ENCODE measurements at places on chromosomes 13 and 19.

DNA sequence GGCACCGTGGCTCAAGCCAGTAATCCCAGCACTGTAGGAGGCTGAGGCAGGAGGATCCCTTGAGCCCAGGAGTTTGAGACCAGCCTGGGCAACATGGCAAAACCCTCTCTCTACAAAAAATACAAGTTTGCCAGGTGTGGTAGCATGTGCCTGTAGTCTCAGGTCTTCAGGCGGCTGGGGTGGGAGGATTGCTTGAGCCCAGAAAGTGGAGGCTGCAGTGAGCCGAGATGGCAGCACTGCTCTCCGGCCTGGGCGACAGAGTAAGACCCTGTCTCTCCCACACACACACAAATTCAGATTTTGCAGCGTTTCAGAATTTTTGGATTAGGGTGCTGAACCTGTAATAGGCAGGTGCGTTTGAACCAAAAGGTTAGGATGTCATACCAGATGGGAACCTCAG, 2.2 kb downstream of the RPS11 start:
- DNase-seq: no peak

- no peak for DNase-seq
Measured at GRCh38 chr19:31705656-31706055, 356.4 kb upstream of the TSHZ3 start.

- no peak for DNase-seq
Measured at GRCh38 chr13:91661692-91662490, 263.5 kb downstream of the GPC5 start.

- no peak for DNase-seq
Measured at GRCh38 chr19:46564701-46565100, 36.4 kb upstream of the CALM3 start.

DNA sequence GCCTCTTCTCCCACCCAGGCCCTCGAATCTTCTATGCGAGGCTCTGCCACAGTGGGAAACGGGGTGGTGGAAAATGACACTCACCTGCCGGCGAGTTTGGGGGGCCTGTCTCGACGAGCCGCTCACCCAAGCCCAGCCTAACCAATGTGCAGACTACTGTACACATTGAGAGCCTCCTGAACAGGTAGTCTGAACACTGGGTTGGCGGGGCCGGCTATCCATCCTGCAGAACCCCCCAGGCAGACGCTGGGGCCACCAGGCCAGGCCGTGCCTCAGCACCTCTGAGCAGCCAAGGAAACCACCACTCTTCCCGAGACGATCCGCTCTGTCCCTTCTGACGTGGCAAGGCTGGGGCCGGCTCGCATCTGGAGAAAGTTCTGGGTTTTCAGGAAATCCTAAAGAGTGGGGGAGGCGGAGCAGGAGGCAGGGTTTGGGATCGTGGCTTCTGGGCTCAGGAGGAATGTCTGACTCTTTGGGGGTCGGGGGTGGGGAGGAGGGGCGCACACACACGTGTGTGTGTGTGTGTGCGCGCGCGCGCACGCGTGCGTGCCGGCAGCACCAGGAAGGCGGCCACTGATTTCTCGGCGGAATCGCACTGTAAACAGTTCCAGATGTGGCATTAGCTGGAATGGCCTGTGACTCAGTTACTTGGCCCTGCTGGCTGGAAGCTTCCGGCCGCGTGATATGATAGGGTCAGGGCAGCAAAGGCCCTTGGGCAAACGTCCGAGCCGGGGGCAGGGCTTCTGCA, 18.5 kb downstream of the TMED1 start:
- no peak for DNase-seq

- DNase-seq: no peak
Measured at GRCh38 chr19:1880611-1881392, 4.5 kb downstream of the ABHD17A start.

DNA sequence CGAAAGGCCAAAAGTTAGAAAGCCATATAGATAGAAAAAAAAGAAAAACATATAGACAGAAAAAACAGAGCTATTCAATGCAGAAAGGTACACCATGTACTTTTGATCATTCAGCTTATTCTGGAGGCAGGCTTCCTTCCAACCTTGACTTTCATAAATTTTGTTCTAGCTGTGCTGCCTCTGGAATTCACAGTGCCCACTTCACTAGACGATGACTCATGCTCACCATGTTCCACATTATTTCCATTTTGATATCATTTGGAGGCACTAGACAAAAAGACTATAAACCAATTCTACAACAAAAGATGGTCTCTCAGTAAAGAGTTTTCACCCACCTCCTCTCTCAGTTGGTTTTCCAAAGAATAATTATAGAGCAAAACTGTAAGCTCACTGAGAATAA, 229.0 kb upstream of the IPO5 start:
- no peak for DNase-seq

GRCh38 chr13:29081697-29082440, 261.7 kb downstream of the MTUS2 start:
- no peak for DNase-seq

DNA sequence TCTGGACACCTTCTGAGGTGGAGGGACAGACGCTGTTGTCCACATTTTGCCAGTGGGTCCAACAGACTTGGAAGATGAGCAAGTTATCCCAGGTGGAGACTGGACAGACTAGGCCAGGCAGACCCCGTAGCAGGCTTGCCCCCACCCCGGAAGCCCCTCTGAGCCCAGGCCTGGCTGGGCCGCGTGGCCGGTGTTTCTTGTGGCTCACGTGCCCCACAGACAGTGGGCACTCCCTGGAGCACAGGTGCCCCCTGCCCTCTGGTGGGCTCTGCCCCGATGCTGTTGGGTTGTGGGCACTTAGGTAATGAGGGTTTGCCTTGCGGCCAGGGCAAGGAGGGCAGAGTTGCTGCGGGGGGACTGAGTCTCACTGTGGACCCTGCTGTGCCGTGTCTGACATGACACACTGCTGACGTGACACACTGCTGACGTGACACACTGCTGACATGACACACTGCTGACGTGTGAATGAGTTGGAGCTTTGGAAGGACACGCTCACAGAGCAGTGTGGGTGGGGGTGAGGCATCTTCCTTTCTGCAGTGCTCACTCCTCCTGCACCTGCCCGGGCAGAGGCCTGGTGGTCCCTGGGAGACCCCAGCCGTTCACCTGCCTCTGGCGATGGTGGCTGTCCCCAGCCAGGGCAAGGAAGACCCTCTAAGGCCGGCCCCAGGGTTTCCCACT, 25.1 kb downstream of the DOT1L start:
- no peak for DNase-seq

- DNase-seq: no peak
Measured at GRCh38 chr13:24683838-24684599, 3.8 kb downstream of the ATP12A start.

- DNase-seq: no peak
Measured at GRCh38 chr19:40831502-40832430, 18.5 kb downstream of the CYP2A6 start.

- DNase-seq: no peak
Measured at GRCh38 chr13:90531744-90532143, 815.7 kb upstream of the MIR17HG start.

GRCh38 chr13:66506979-66507378, 723.2 kb downstream of the PCDH9 start:
- DNase-seq: no peak

DNA sequence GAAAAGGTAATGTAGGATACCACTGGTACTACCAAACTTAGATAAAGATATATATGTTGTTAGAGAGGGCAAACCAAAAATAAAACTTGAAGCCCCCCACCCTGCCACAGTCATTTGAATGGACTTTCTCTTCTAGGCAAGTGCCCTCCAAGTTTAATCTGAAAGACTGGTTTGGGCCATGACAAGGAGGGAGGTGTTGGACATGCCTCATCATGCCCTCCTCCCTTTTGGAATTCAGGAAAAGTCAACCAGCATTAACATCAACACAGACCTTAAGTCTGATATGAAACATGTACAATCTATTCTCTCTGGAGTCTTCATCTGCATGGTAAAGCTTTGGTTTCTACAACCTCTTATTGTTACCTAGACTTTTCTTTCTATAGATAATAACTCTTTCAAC, 46.3 kb upstream of the GPR12 start:
- no peak for DNase-seq

- no peak for DNase-seq
Measured at GRCh38 chr13:79780240-79780639, 299.3 kb downstream of the NDFIP2 start.

GRCh38 chr19:47826800-47827199, 5.1 kb downstream of the CRX start:
- no peak for DNase-seq

DNA sequence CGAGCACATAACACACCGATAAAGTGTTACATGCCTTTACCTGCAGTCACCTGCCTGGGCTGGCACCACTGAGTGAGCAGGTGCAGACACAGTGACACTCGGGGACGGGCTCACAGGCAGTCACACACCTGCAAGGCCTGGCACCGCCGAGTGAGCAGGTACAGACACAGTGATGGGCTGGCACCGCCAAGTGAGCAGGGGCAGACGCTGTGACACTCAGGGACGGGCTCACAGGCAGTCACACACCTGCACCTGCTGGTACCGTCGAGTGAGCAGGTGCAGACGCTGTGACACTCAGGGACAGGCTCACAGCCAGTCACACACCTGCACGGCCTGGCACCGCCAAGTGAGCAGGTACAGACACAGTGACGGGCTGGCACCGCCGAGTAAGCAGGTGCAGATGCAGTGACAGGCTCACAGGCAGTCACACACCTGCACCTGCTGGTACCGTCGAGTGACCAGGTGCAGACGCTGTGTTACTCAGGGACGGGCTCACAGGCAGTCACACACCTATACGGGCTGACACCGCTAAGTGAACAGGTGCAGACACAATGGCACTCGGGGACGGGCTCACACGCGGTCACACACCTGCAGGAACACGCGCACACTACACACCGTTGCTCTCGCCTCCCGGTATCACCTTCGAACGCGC, 470 bp downstream of the ZNF835 start:
- no peak for DNase-seq

- DNase-seq: no peak
Measured at GRCh38 chr13:74077375-74077774, 56.8 kb downstream of the KLF12 start.

DNA sequence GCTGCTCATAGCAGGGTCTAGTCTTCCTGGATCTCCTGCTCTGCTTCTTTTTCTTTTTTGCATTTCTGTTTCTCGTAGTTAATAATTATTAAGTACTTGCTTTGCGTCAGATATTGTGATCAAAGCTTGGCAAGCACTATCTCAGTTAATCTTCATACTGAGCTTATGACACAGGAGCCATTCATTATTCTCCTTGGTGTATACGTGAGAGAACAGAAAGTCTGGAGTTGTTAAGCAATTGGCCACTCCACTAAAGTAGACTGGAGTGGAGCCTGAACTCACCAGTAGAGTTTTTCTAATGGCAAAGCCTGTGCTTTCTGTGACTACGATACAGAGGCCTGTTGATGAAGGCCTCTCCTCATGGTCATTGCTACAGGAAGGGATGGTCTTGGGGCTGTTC, 285.9 kb downstream of the RFC3 start:
- no peak for DNase-seq

DNA sequence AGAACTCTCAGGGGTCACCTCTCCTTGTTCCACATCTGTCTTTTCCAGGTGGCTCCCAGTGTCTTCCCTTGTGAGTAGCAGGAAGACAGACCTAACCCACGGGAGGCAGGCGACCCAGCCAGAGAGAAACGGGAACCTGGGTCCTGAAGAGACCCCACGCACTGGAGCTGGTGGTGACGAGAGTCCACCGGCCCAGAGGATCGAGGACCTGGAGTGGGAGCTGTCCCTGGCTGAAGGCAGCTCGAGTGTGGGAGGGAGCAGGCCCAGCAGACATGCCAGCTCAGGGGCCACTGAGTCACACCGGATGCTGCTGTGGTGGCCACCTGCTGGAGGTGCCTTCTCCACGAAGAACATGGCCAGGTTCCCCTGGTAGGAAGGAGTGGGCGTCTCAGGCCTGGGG, 66.5 kb upstream of the ATP12A start:
- DNase-seq: no peak

DNA sequence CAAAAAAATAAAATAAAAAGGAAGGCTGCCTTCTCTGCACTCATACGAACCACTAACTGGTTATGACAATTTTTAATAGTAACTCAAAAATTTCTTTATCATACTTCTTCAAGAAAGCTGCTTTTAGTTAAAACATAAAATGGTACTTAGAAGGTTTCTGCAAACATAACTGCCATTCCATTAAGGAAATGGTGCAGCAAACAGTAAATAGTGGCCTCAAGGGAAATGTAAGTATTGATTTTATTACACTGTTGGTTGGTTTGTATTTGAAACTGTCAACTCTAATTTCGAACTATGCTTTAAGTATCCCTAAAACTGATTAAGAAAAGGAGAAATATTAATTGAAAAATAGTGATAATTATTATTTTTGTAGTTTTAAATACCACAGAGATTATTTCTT, 278.0 kb downstream of the DACH1 start:
- no peak for DNase-seq

DNA sequence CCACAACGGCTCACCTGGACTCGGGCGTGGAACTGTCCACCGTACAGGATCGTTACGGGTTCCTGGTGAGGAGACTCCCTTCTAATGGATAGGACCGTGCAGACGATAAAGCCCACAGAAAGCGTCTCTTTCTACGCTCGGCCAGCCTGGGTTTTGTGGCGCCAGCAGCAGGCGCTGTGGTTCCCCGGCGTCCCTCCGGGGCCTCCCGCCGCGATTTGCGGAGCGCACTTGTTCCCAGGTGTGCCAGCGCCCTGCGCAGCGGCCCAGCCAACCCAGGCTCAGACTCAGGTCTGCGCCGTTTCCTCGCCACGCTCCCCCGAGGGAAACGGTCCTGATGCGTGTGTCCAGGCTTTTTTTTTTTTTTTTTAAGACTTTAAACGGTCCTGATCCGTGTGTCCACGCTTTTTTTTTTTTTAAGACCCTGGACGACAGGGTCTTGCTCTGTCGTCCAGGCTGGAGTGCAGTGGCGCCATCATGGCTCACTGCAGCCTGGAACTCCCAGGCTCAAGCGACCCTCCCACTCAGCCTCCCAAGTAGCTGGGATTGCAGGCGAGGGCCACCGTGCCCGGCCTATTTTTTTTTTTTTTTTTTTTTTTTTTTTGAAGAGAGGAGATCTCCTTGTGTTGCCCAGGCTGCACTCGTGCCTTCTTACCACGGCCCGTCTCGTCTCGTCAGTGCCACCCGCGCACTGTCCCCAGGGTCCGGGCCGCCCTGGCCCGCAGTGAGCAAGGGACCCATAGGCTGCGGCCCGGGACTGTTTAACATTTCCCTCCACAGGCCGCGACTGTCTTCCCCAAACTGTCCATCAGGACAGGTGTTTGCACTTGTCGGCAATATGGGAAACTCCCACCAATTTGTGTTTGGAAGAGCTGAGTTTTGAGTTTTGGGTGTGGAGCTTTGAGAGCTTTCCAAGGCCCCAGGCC, 23.8 kb downstream of the GJA3 start:
- no peak for DNase-seq

DNA sequence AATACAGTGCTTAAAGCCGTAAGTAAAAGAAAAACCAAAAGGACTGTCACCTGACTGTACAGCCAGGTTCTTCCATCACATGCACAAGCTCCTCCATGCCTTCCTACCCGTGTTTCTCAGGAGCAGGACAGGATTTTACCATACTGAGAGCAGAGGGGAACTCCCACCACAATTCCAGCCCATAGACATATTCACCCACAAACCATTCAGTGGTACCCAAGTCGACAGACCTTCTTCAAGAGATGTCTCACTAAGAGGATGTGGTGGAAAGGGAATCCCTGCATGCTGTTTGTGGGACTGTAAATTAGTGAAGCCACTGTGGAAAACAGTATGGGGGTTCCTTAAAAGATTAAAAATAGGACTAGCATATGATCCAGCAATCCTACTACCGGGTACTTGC, 66.9 kb upstream of the DOCK9 start:
- no peak for DNase-seq
